ENCODE measurements at places on chromosomes 16 and 17. TPM values are rescaled to one million over a fixed set of nuclear protein-coding genes. Genes with fewer than 3 reads are reported as not detected.

TMEM92 gene
- 0.16 TPM for total RNA-seq

LITAFD gene
- total RNA-seq: not detected

PRSS33 gene
- not detected for total RNA-seq

ORC6 gene
- 1.2 TPM for total RNA-seq

Data from bronchial smooth muscle cell (primary cell).